ENCODE measurements at places on chromosomes 4 and X. TPM values are rescaled to one million over a fixed set of nuclear protein-coding genes. Genes with fewer than 3 reads are reported as not detected.

GRCh38 chrX:15299941-15300851 is 15.2 kb downstream of the ASB11 start:
- H3K27me3 ChIP-seq, result no peaks in the 10 kb centered on the region
- H3K4me1 ChIP-seq, result no peaks in the 10 kb centered on the region
- H3K36me3 ChIP-seq, result no peaks in the 10 kb centered on the region
- peak; percentile 5 for DNase-seq
- no peak overlapping the region for H3K27ac ChIP-seq

DNA sequence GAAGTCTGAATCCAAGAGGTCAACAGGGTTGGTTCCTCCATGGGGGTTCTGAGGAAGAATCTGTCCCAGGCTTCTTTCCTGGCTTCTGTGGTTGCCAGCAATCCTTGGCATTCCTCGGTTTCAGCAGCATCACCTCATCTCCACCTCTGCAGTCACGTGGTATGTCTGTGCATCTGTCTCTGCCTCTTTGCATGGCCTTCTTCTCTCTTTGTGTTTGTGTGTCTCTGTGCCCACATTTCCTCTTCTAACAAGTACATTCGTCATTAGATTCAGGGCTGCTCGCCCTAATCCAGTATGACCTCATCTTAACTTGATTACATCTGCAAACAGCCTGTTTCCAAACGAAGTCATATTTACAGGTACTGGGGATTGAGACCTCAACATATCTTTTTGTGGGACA is 114.0 kb downstream of the BCOR start:
- peaks cover 7% of the 10 kb centered on the region for H3K27me3 ChIP-seq
- no peak for DNase-seq
- H3K36me3 ChIP-seq, result no peaks in the 10 kb centered on the region
- H3K27ac ChIP-seq, result no peak overlapping the region

DNA sequence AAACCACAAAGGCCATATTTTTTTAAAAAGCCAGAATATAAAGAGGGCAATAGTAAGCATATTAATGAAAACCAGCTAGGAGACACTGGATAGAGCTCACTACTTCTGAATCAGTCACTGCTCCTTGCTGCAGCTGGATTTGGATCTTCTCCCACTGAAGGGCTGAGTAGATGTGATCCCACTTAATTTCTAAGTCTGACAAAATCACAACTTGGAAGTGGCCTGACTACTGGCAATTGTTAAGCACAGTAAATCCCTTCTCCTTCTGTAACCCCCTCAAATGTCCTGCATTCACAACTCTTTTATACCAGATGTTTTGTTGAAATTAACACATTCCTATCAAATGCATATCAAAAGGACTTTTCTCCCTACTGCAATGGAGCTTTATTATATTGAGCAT is 72.9 kb downstream of the AMMECR1 start:
- H3K27me3 ChIP-seq, result peaks cover 3% of the 10 kb centered on the region
- peaks cover 29% of the 10 kb centered on the region for H3K4me1 ChIP-seq
- H3K36me3 ChIP-seq, result no peaks in the 10 kb centered on the region

- no peaks in the 10 kb centered on the region for H3K36me3 ChIP-seq
- DNase-seq, result no peak
- H3K27me3 ChIP-seq, result peaks cover 3% of the 10 kb centered on the region
Observed at GRCh38 chrX:40132751-40133150, 35.0 kb upstream of the BCOR start.

DNA sequence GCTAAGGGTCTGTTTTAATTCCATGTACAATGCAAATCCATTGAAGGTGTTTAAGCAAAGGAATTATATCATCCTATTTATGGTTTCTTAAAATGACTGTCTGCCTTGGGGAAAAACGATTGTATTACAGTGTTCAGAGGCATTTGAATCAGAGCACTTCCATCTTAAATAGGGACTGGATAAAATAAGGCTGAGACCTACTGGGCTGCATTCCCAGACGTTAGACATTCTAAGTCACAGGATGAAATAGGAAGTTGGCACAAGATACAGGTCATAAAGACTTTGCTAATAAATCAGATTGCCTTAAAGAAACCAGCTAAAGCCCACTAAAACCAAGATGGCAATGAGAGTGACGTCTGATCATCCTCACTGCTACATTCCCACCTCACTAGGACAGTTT is 1167.2 kb upstream of the PABPC4L start:
- no peak for DNase-seq
- no peaks in the 10 kb centered on the region for H3K4me1 ChIP-seq
- no peak overlapping the region for H3K27ac ChIP-seq
- no peaks in the 10 kb centered on the region for H3K36me3 ChIP-seq

DNA sequence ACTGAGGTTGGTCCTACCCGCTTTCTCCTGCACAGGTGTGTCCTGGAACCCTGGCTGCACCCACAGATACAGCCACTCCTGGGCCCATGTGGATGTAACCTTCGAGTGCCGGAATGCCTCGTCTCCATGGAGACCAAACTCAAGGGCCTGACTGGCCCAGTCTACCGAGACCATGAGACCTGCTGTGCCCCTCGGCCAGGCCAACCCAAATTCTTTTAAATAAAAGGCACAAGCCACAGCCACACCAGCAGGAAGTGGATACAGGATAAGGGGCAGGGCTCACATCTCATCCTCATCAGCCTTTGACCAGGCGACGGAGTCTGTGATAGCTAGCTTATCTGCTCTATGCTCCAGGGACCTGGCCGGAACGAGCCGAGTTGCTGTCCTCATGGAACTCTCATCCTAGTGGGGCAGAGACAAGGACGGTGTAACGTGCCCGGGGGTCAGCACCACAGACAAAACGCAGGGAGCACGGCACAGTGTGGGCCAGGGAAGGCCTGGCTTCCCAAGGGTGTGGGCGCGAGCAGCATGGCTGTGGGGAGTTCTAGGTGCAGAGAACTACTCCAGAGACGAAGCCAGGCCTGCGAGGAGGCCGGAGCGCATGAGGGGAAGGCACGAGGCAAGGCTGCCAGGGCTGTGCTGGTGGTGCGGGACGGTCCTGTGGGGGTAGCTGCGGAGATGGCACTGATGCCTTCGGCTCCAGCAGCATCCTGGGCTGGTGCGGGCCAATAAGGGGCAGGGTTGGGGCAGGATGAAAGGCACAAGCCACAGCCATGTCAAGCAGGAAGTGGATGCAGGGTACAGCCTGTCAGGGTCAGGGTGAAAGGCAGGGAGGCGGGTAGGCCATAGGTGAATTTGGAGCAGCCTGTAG is 22.7 kb downstream of the NOP14 start:
- H3K4me1 ChIP-seq, result peaks cover 31% of the 10 kb centered on the region
- peaks cover 4% of the 10 kb centered on the region for H3K27me3 ChIP-seq
- DNase-seq, result no peak
- no peak overlapping the region for H3K27ac ChIP-seq
- H3K36me3 ChIP-seq, result peaks cover 20% of the 10 kb centered on the region

DNA sequence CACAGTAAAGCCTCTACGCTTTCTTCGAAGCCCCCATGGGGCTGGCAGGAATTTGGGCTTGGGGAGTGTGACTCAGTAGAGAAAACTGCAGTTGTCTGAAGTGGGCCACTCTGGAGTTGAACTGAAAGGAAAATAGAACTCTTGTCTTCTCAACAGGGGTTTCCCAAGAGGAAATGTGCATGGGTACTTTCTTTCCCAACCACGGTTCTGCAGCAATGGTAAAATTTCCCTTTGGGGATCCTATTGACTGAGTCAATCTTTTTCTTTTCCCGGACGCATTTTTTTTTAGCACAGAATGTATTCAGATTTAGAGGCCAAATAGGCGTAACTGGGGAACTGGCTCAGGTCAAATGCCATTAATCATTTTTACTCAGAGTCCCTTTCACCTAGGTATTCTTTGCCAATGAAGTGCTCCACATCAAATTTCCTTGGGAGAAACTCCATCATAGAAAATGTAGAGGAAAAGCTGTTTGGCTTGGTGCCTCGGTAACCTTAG is 269.3 kb downstream of the STIM2 start:
- no peaks in the 10 kb centered on the region for H3K4me1 ChIP-seq
- H3K36me3 ChIP-seq, result no peaks in the 10 kb centered on the region
- H3K27me3 ChIP-seq, result no peaks in the 10 kb centered on the region
- H3K4me3 ChIP-seq, result no peak overlapping the region

The ARHGAP36 gene
- not detected for polyA plus RNA-seq

The PDGFRA gene
- not detected for polyA plus RNA-seq

The MAOB gene
- polyA plus RNA-seq, result 0.19 TPM

The VCX3B gene
- polyA plus RNA-seq, result not detected

The SRPX2 gene
- polyA plus RNA-seq, result not detected

The GAGE12H gene
- not detected for polyA plus RNA-seq
